GM12878 (cell line): ENCODE measurements at places on chromosomes 2 and 18. TPM values are rescaled to one million over a fixed set of nuclear protein-coding genes. Genes with fewer than 3 reads are reported as not detected.

DNA sequence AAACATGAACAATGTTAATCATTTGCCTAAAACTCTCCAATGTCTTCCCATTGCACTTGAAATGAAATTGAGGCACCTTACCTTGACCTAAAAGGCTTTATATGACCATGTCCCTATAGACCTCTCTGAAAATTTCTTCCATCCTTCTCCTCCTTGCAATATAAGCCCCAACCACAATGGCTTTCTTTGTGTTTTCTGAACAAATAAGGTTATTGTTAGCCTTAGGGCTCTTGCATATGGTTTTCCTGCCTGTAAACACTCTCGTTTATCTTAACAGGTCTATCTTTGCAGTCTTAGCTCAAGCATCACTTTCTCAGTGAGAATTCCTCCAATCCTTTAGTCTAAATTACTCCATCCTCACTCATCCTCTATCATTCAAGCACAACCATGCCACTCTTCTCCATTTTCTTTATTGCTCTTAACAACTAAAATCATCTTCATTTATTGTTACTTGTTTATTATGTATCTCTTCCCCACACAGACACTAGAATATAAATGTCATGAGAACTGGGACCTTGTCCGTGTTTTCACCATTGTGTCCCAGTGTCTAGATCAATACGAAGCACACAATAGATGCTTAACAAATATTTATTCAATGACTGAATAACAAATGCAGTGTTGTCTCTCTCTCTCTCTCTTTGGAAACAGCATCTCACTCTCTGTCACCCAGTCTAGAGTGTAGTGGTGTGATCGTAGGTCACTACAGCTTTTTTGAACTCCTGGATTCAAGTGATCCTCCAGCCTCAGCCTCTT, 129.3 kb downstream of the RDH14 start:
- DNase-seq: no peak

- DNase-seq: no peak
Measured at GRCh38 chr2:74762789-74763188, 71.1 kb upstream of the HK2 start.

DNA sequence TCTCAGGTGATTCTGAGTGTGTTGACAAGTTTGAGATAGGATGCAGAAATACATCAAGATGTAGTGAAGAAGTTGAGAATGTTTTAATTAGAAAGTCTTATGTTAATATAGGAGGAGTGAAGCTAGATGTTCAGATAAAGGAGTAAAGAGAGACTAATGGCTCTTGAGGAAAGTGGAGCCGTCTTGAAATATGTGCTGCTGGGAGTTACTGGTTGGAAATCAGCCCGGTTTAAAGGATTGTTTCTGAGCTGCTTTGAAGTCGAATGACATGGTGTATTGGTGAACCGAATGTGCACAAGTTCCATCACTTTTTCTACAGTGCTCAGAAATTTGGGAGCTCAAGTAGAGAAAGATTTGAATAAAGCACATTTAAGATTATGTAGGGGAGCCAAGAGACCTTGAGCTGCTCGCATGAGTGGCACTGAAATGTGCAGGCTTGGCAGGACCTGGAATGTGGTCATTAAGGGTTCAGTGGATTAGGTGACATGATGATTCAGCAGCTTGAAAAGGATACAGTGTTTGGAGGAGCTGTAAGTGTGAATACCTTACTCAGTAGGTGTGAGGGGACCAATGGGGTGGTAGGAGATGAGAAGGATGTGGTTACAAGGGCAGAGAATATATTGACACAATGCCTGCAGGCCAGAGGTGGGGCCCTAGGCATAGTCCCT, 68.6 kb downstream of the CAB39 start:
- DNase-seq: no peak

GRCh38 chr18:74013955-74014354, 133.7 kb downstream of the FBXO15 start:
- DNase-seq: no peak

GRCh38 chr2:177217247-177217843, 4.8 kb downstream of the HNRNPA3 start:
- DNase-seq: no peak

- DNase-seq: no peak
Measured at GRCh38 chr2:70133491-70134322, 46.4 kb downstream of the PCBP1 start.

GRCh38 chr2:224523626-224524577, 61.3 kb downstream of the CUL3 start:
- no peak for DNase-seq

DNA sequence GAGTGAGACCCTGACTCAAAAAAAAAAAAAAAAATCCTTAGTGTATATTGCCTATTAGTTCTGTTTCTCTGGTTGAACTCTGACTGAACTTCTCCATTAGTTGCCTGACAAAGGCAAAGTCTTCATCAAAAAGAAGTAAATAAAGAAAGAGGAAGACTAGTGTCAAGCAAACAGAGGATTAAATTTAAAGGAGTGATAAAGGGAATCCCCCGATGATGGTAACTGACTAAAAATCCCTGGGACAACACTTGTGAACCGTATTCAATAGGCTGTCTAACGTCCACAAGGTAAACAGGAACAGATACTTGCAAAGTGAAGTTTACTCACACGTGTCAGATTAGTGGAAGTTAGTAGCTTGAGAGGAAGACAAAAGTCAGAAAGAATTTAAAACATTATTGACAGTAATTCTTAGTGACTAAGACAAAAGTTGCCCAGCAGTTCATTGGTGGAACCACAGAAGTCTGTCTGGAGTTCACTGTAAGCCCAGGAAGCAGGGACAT, 26.2 kb upstream of the SPOPL start:
- peak; percentile 53 for DNase-seq

DNA sequence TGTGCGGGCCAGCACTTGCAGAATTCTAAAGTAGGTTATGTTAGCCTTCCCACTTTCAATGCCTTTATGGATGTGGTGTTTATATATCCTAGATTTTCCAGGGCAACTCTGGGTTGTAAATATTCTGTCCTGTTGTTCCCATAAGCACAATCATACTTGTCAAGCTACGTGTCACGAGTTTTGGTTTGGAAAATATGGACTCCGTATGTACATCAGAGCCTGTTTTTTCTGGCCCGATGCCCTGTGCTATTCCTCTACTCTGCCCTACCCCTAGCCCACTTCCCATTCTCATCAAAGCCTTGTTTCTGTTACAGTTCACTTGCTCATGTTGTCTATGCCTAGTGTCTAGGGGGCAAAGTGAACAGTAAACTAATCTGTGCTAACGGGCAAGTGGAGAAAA, 27.0 kb upstream of the ZEB2 start:
- no peak for DNase-seq

- no peak for DNase-seq
Measured at GRCh38 chr2:39710807-39711206, 45.1 kb downstream of the TMEM178A start.

The RPE gene
- 43.9 and 46.0 TPM in 2 replicates for polyA plus RNA-seq

The IL1R2 gene
- 2.2 and 2.3 TPM in 2 replicates for polyA plus RNA-seq

The GATA6 gene
- 0.04 TPM in 1 of 2 replicates, not detected in the other for polyA plus RNA-seq

The CAPN13 gene
- polyA plus RNA-seq: not detected in 2 replicates

The ELOA2 gene
- not detected in 2 replicates for polyA plus RNA-seq

The LIMS3 gene
- 0.34 and 0.40 TPM in 2 replicates for polyA plus RNA-seq

The SERPINB12 gene
- not detected in 2 replicates for polyA plus RNA-seq
